ENCODE measurements at places on chromosomes 6 and 20.

GRCh38 chr6:75204217-75204958, 1.5 kb downstream of the COL12A1 start:
- peak; percentile 25 for DNase-seq

GRCh38 chr6:88722686-88723085, 240.7 kb downstream of the RNGTT start:
- DNase-seq: no peak

GRCh38 chr6:151384151-151384550, 7.2 kb downstream of the ZBTB2 start:
- no peak for DNase-seq

GRCh38 chr6:132065556-132065955, 114.4 kb upstream of the CCN2 start:
- no peak for DNase-seq

Data from CD4-positive, alpha-beta T cell treated with Interferon alpha-2 for 1 hour (primary cell).